ENCODE measurements at places on chromosomes 5 and 9. TPM values are rescaled to one million over a fixed set of nuclear protein-coding genes. Genes with fewer than 3 reads are reported as not detected.

- H3K36me3 ChIP-seq = no peaks in the 10 kb centered on the region
- DNase-seq = no peak
- H3K4me3 ChIP-seq = no peak overlapping the region
- H3K4me1 ChIP-seq = no peaks in the 10 kb centered on the region
- H3K27me3 ChIP-seq = no peaks in the 10 kb centered on the region
Measured at GRCh38 chr5:125197321-125197720, 450.9 kb upstream of the ZNF608 start.

DNA sequence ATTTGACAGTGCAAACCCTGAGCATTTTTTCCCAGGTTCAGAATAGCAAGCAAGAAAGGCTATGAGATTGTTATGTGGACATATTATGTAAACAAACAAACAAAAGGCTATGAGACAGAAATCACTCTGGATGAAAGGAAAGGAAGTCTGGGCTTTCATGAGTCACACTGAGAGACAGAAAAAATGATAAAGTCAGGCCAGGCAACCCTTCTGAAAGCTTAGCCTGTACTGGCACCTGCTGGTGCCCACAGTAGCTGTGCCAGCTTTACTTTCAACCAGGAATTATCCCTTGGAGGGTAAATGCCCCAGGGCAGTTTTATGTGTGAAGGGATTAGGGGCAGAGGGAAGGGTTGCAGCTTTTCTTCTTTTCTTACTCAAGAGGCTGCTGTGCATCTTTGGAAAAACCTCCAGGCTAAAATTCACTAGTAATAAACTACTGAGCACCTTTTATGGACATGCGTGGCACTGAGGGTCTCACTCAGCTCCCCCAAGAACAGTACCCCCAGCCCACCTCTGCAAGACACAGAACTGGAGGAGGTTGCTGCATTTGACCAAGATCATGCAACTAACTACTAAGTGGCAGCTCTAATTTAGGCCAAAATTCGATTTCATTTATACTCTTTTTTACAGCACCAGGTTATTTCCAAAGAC lies 41.7 kb downstream of the ACTL7B start:
- H3K4me1 ChIP-seq = no peaks in the 10 kb centered on the region
- H3K27ac ChIP-seq = no peak overlapping the region
- H3K36me3 ChIP-seq = no peaks in the 10 kb centered on the region
- no peak overlapping the region for H3K4me3 ChIP-seq

- no peak overlapping the region for H3K27ac ChIP-seq
- no peak overlapping the region for H3K4me3 ChIP-seq
- no peaks in the 10 kb centered on the region for H3K36me3 ChIP-seq
- no peaks in the 10 kb centered on the region for H3K27me3 ChIP-seq
- no peak for DNase-seq
Measured at GRCh38 chr9:68427216-68427977, 71.0 kb downstream of the PGM5 start.

GRCh38 chr5:160287378-160288051 lies 24.8 kb downstream of the CCNJL start:
- no peak overlapping the region for H3K27ac ChIP-seq
- no peaks in the 10 kb centered on the region for H3K27me3 ChIP-seq
- H3K36me3 ChIP-seq = no peaks in the 10 kb centered on the region
- no peaks in the 10 kb centered on the region for H3K4me1 ChIP-seq
- no peak for DNase-seq
- no peak overlapping the region for H3K4me3 ChIP-seq

DNA sequence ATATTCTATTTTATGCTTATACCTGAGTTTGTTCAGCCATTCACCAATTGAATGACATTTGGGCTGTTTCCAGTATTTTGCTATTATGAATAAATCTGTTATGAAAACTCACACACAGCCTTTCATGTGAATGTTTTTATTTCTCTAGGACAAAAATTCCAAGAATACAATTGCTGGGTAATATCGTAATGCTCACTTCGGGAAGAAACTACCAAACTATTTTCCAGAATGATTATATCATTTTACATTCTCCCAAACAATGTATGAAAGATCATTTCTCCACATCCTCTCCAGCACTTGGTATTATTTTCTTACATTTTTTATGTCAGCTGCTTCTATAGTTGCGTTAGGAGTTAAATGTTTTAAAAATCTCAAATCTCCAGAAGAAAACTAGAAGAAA lies 58.3 kb upstream of the LHFPL2 start:
- no peak overlapping the region for H3K4me3 ChIP-seq
- H3K36me3 ChIP-seq = no peaks in the 10 kb centered on the region
- DNase-seq = no peak
- H3K4me1 ChIP-seq = no peaks in the 10 kb centered on the region
- H3K27ac ChIP-seq = no peak overlapping the region
- H3K27me3 ChIP-seq = no peaks in the 10 kb centered on the region

GRCh38 chr9:97907046-97907445 lies 15.3 kb downstream of the TRMO start:
- peak overlapping the region; percentile 37 for H3K4me3 ChIP-seq
- peaks cover 92% of the 10 kb centered on the region for H3K4me1 ChIP-seq
- H3K27me3 ChIP-seq = no peaks in the 10 kb centered on the region
- peaks cover 24% of the 10 kb centered on the region for H3K36me3 ChIP-seq

DNA sequence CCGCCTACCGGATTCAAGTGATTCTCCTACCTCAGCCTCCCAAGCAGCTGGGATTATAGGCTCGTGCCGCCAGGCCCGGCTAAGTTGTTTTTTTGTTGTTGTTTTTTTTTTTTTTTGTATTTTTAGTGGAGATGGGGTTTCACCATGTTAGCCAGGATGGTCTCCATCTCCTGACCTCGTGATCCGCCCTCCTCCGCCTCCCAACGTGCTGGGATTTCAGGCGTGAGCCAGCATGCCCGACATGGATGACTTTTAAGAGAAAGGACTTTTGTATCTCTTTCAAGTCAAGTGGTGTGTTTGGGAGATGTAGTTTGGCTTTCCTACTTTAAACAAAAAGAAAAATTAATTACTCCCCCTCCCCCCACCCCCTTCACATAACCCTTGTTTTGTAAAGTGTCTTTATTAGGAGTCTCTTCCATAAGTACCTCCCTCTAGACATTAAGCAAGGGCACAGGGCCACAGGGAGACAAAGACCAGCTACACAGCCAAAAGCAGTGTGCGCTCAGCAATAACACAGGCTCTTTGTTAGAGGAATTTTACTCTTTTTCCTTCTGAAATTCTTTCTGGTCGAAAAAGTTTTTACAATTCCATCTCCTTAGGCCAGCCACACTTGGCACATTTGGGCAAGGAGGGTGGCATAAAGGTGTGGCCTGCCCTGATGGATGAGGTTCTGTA lies 31.2 kb downstream of the JAKMIP2 start:
- H3K4me1 ChIP-seq = no peaks in the 10 kb centered on the region
- H3K36me3 ChIP-seq = no peaks in the 10 kb centered on the region
- no peaks in the 10 kb centered on the region for H3K27me3 ChIP-seq
- H3K4me3 ChIP-seq = no peak overlapping the region

DNA sequence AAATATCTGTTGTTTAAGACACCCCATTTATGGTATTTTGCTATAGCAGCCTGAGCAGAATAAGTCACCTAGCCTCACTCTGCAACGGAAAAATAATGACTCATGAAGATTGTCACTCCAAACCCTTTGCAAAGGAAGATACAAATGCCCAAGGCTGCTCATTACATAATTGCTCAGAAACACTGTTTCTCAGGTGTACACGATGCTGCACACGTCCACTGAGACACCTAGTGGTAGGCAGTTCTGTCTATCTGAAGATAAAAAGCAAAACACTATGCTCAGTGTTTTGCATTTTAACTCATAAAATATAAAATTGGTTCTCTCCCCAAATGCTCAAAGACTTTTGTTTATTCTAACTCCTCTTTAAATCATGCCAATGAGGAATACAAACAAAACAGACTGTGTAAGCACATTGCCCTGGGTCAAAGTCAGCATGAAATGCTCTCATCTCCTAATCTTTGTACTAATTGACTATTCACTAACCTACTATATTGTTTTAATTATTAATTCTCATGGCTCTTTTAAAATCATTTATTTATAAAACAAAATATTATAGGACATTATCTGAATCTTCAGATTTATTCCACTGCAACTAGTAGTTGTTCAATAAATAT lies 7.7 kb upstream of the TSLP start:
- peaks cover 13% of the 10 kb centered on the region for H3K27me3 ChIP-seq
- no peaks in the 10 kb centered on the region for H3K36me3 ChIP-seq
- no peak overlapping the region for H3K4me3 ChIP-seq

DNA sequence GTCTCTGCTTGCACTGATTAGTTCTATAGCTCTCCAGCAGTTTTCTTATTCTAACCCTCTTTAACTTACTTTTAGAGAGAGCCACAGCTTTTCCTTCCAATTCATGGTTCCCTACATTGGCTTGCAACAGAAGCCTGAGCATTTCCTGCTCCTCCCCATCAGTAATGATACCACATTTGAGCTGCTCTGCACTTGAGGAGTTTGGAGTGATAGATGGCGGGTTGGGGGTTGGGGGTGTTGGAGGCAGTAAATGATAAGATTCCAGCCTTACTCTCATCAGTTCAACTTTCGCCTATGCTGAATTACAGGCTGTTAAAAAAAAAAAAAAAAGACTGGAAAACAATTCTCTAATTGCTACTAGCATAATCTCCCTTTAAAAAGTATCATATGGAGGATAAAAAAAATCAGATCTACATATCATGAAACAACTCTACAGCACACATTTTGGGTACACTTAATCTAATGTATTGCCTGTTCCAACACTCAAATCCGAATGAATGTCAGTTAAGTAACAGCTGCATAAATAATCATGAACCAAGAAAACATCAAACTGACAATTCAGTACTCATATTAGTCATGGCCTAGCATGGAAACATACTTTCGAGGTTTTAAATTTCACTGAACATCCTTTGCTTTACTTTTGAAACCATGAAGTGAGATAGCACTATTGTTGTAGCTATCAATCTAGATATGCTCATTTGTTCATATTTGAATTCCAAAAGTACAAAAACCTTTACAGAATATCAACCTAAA lies 224.7 kb downstream of the NFIB start:
- no peaks in the 10 kb centered on the region for H3K4me1 ChIP-seq
- no peaks in the 10 kb centered on the region for H3K36me3 ChIP-seq
- no peak for DNase-seq
- H3K27ac ChIP-seq = no peak overlapping the region
- H3K27me3 ChIP-seq = no peaks in the 10 kb centered on the region

- no peak for DNase-seq
- no peak overlapping the region for H3K4me3 ChIP-seq
- peaks cover 21% of the 10 kb centered on the region for H3K4me1 ChIP-seq
- no peak overlapping the region for H3K27ac ChIP-seq
- H3K36me3 ChIP-seq = no peaks in the 10 kb centered on the region
Measured at GRCh38 chr9:20040991-20041696, 252.3 kb upstream of the SLC24A2 start.

GRCh38 chr5:134206627-134207160 lies 19.2 kb downstream of the PPP2CA start:
- peaks cover 52% of the 10 kb centered on the region for H3K4me1 ChIP-seq
- DNase-seq = no peak
- peaks cover 24% of the 10 kb centered on the region for H3K36me3 ChIP-seq
- H3K4me3 ChIP-seq = no peak overlapping the region
- no peak overlapping the region for H3K27ac ChIP-seq
- no peaks in the 10 kb centered on the region for H3K27me3 ChIP-seq

- DNase-seq = peak; percentile 71
- peak overlapping the region; percentile 79 for H3K27ac ChIP-seq
- H3K4me1 ChIP-seq = peaks cover 51% of the 10 kb centered on the region
- no peaks in the 10 kb centered on the region for H3K27me3 ChIP-seq
- H3K36me3 ChIP-seq = no peaks in the 10 kb centered on the region
Measured at GRCh38 chr5:157159209-157159751, 6.8 kb downstream of the GARIN3 start.

DNA sequence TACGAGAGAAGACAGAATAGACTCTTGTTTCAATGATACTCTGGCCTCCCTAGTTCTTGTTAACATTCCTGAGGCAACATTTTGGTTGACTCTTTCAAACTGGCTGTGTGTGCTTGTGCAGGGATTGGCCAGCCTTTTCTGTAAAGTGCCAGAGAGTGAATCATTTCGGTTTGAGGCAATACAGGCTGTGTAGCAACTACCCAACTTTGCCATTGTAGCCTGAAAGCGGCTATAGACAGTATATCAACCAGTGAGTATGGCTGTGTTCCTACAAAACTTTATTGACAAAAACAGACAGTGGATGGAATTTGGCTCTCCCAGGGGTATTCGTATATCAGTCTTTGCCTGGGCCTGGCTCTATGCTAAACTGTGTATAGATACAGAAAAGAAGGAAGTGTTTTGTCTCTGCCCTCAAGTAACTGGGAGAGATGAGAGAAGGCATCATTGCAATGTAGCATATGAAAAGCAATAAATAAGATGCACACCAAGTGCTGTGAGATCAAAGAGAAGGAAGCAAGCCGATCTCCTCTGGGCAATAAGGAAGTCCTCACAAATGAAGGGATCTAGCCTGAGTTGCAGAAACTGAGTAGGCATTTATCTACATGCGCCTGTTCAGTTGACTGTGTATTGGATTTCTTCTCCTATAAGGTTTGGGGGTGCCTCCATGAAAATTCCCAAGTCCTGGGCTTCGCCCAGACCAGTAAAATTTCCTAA lies 568.0 kb upstream of the KLF4 start:
- no peak overlapping the region for H3K27ac ChIP-seq
- no peaks in the 10 kb centered on the region for H3K36me3 ChIP-seq
- no peaks in the 10 kb centered on the region for H3K4me1 ChIP-seq
- no peak overlapping the region for H3K4me3 ChIP-seq
- no peaks in the 10 kb centered on the region for H3K27me3 ChIP-seq

GRCh38 chr9:124776954-124777648 lies at the start of gene OLFML2A:
Gene OLFML2A, plus strand, starts transcription at chr9:124777133. Its CDS starts 138 bp downstream, at chr9:124777271.
- H3K4me1 ChIP-seq = peaks cover 11% of the 10 kb centered on the region
- H3K27me3 ChIP-seq = peaks cover 30% of the 10 kb centered on the region
- DNase-seq = no peak

- H3K4me3 ChIP-seq = no peak overlapping the region
- DNase-seq = no peak
- no peaks in the 10 kb centered on the region for H3K4me1 ChIP-seq
- no peaks in the 10 kb centered on the region for H3K36me3 ChIP-seq
- H3K27ac ChIP-seq = no peak overlapping the region
- no peaks in the 10 kb centered on the region for H3K27me3 ChIP-seq
Measured at GRCh38 chr5:93022211-93022610, 558.8 kb downstream of the NR2F1-AS1 start.

- H3K27me3 ChIP-seq = no peaks in the 10 kb centered on the region
- DNase-seq = no peak
- H3K4me3 ChIP-seq = no peak overlapping the region
- no peaks in the 10 kb centered on the region for H3K36me3 ChIP-seq
Measured at GRCh38 chr9:4393806-4394523, 94.1 kb upstream of the GLIS3 start.

GRCh38 chr5:58921159-58921558 lies 338.3 kb downstream of the RAB3C start:
- no peaks in the 10 kb centered on the region for H3K27me3 ChIP-seq
- H3K4me1 ChIP-seq = no peaks in the 10 kb centered on the region
- H3K4me3 ChIP-seq = no peak overlapping the region

DMAC1 gene
- total RNA-seq = 52.4 TPM

C5orf58 gene
- not detected for total RNA-seq

LEAP2 gene
- 3.6 TPM for total RNA-seq

FKTN gene
- 17.4 TPM for total RNA-seq

DMRT3 gene
- not detected for total RNA-seq

DPP7 gene
- 294 TPM for total RNA-seq

FAM81B gene
- total RNA-seq = not detected

AQP7 gene
- not detected for total RNA-seq

ENTREP1 gene
- not detected for total RNA-seq

IRX1 gene
- total RNA-seq = not detected

Data from CD8-positive, alpha-beta memory T cell (primary cell).